ENCODE measurements at places on chromosomes 2 and 18. TPM values are rescaled to one million over a fixed set of nuclear protein-coding genes. Genes with fewer than 3 reads are reported as not detected.

The TRIM43 gene
- total RNA-seq = 0.59 TPM

The PRSS56 gene
- 0.89 TPM for total RNA-seq

- no peak overlapping the region for H3K27ac ChIP-seq
- no peak for DNase-seq
- H3K4me1 ChIP-seq = no peaks in the 10 kb centered on the region
- no peaks in the 10 kb centered on the region for H3K27me3 ChIP-seq
- no peaks in the 10 kb centered on the region for H3K36me3 ChIP-seq
- no peak overlapping the region for H3K4me3 ChIP-seq
Measured at GRCh38 chr18:25010623-25011374, 341.2 kb downstream of the ZNF521 start.

DNA sequence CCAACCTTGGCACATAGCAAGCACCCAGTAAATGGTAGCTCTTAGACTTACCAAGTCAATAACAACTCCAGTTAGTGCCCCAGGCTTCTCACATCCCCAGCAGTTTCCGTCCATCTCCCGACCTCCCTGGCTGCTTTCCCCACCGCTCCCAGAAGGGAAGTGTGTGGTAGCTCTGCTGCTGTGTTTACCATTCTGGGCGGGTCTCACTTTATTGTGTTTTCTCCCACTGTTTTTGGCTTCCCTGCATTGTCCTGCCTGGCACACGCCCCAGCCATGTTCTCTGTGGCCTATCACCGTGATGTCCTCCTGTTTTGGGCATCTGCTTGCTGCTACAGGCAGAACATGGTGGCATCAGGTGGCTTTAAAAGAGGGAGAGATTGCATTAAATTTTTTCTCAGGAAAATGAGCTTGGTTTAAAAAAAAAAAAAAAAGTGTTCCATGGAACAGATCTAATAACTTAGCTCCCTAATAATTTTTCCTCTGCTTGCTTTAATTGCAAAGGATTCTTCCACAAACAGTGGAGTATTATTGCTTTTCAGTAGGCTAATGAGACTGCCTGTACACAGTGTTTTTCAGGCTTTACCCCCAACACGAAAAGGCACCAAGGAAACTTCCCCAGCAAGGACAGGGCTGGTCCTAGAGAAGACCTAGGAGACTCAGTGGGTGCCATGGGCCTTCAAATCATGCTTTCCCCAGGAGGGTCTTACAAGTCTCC, 8.0 kb upstream of the COX7A2L start:
- H3K4me1 ChIP-seq = peaks cover 3% of the 10 kb centered on the region
- no peak for DNase-seq
- H3K27ac ChIP-seq = no peak overlapping the region
- no peaks in the 10 kb centered on the region for H3K36me3 ChIP-seq
- H3K27me3 ChIP-seq = no peaks in the 10 kb centered on the region
- H3K4me3 ChIP-seq = no peak overlapping the region

DNA sequence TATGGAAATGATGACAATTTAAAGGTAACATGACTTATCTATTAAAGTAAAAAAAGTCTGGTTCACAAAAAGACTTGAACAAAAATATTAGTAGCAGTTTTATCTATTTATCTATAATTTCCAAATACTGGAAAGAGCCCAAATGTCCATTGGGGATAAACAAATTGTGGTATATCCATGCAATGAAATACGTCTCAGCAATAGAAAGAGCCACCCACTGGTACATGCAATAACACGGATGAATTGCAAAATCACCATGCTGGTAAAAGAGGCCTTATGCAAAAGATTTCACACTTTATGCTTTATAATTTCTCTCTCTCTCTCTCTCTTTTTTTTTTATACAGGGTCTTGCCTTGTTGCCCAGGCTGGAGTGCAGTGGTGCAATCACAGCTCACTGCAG, 91.4 kb upstream of the ASAP2 start:
- H3K27ac ChIP-seq = no peak overlapping the region
- H3K4me3 ChIP-seq = no peak overlapping the region
- no peak for DNase-seq
- peaks cover 12% of the 10 kb centered on the region for H3K4me1 ChIP-seq
- H3K27me3 ChIP-seq = no peaks in the 10 kb centered on the region
- no peaks in the 10 kb centered on the region for H3K36me3 ChIP-seq

GRCh38 chr2:180781276-180781675, 199.1 kb upstream of the UBE2E3 start:
- no peaks in the 10 kb centered on the region for H3K27me3 ChIP-seq
- no peak overlapping the region for H3K27ac ChIP-seq
- no peak for DNase-seq
- H3K4me1 ChIP-seq = no peaks in the 10 kb centered on the region
- no peaks in the 10 kb centered on the region for H3K36me3 ChIP-seq

DNA sequence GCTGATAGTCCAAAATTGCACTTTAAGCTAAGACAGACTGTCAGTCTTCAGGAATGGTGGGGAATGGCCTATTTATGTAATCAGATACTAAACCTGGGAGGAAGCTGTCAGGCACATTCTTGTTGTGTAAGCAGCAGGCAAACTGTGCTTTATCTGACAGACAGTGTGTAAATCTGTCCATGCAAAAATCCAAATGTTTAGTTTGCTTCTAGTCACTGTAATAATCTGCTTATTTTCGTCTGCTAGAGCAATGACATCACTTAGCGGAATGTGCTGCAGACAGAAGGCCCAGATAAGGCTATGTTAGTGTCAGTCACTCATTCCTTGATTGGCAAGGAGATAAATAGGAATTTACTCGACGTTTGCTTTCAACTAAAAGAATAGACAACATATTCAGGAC, 263.5 kb downstream of the ZNF407 start:
- no peaks in the 10 kb centered on the region for H3K36me3 ChIP-seq
- no peak for DNase-seq
- no peaks in the 10 kb centered on the region for H3K4me1 ChIP-seq
- H3K27me3 ChIP-seq = no peaks in the 10 kb centered on the region

GRCh38 chr18:24220318-24220688, 81.4 kb downstream of the CABYR start:
- H3K36me3 ChIP-seq = no peaks in the 10 kb centered on the region
- no peak for DNase-seq
- H3K4me1 ChIP-seq = no peaks in the 10 kb centered on the region

The DPYSL5 gene
- 56.5 TPM for total RNA-seq

DNA sequence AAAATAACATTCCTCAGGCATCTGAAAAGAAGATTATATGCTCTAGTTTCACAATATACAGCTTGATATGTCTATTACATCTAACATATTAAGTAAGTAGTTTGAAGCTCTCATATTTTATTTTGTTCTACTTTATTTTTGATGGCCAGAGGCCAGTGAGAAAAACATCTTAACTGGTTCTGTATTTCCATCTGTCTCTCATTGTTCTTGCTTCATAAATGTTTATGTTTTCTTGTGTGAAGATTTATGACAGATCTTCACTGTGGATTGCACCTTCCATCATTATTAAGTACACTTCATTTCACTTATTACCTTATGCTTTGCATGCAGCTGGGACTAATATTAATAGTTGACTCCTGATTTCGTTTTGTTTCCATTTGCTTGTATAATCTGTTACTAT, 511.2 kb downstream of the TSN start:
- H3K4me1 ChIP-seq = no peaks in the 10 kb centered on the region
- H3K36me3 ChIP-seq = no peaks in the 10 kb centered on the region
- H3K27ac ChIP-seq = no peak overlapping the region
- H3K27me3 ChIP-seq = no peaks in the 10 kb centered on the region
- no peak for DNase-seq
- no peak overlapping the region for H3K4me3 ChIP-seq

- no peaks in the 10 kb centered on the region for H3K27me3 ChIP-seq
- peaks cover 8% of the 10 kb centered on the region for H3K36me3 ChIP-seq
- no peak for DNase-seq
- no peak overlapping the region for H3K27ac ChIP-seq
- no peak overlapping the region for H3K4me3 ChIP-seq
Measured at GRCh38 chr2:7094231-7094741, 177.1 kb downstream of the RNF144A start.

GRCh38 chr2:208183526-208183925, 6.3 kb downstream of the C2orf80 start:
- H3K27ac ChIP-seq = no peak overlapping the region
- H3K4me1 ChIP-seq = peaks cover 13% of the 10 kb centered on the region
- no peak overlapping the region for H3K4me3 ChIP-seq
- peaks cover 2% of the 10 kb centered on the region for H3K36me3 ChIP-seq

DNA sequence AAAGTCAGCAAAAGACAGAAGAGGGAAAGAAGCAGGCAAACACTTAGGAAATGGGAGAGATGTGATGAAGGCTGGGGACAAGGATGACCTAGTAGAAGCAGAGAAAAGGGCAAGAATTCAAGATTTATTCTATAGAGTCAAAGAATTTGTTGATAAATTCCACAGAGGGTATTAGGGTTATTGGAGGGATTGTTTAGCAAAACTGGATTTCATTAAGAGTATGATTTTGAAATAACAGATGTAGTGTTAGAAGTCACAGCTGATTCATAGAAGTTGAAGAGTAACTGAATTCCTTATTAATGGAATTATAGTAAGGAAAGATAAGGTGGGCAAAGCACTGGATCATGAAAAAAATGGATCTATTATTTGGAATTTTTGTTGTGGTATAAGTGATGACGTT, 48.6 kb downstream of the CEP192 start:
- no peak for DNase-seq
- H3K4me1 ChIP-seq = no peaks in the 10 kb centered on the region
- H3K27me3 ChIP-seq = no peaks in the 10 kb centered on the region
- no peak overlapping the region for H3K27ac ChIP-seq
- H3K4me3 ChIP-seq = no peak overlapping the region

All from spinal cord (tissue), 10 donors.